Panc1 (cell line): ENCODE measurements at places on chromosomes 2 and 18. TPM values are rescaled to one million over a fixed set of nuclear protein-coding genes. Genes with fewer than 3 reads are reported as not detected.

The FLACC1 gene
- 0.39 TPM for total RNA-seq

DNA sequence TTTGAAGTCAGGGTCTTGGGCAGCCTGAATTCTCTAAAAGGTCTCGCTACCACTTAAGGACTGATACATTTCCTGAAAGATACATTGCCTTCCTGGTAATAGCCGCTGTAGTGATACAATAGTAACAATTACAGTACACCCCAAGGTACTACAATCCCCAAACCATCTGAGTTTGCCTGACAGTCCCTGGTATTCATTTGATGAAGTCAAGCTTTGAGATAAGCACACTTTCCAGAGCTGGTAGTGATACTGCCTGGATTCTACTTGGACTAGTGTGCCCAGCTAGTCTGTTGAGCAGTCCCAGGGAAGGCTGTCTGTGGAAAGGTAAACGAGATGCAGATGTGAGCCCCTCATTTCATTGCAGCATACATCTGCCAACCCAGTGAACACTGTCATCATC is 24.4 kb upstream of the ITGB6 start:
- no peak for DNase-seq

GRCh38 chr2:218861645-218862318 is 2.2 kb downstream of the WNT6 start:
- DNase-seq = no peak

DNA sequence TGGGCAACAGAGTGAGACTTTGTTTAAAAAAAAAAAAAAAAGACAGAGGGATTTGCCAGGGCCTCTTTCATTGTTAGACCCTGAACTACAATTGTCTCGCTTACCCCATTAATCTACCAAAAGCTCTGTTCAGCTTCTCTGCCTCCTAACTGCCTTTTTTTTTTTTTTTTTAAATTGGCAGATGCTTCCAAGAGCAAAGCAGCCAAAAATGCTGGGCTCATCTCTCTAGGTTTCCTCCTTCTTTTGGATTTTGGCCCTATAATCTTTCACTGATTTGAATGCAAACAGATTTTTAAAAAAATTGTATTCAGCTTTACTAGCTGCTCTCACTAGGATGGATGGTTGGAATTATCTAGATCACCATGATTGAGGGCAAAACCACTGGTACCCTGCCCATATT is 33.2 kb upstream of the RAPGEF4 start:
- DNase-seq = no peak

GRCh38 chr2:767440-767839 is 90.2 kb upstream of the TMEM18 start:
- no peak for DNase-seq

DNA sequence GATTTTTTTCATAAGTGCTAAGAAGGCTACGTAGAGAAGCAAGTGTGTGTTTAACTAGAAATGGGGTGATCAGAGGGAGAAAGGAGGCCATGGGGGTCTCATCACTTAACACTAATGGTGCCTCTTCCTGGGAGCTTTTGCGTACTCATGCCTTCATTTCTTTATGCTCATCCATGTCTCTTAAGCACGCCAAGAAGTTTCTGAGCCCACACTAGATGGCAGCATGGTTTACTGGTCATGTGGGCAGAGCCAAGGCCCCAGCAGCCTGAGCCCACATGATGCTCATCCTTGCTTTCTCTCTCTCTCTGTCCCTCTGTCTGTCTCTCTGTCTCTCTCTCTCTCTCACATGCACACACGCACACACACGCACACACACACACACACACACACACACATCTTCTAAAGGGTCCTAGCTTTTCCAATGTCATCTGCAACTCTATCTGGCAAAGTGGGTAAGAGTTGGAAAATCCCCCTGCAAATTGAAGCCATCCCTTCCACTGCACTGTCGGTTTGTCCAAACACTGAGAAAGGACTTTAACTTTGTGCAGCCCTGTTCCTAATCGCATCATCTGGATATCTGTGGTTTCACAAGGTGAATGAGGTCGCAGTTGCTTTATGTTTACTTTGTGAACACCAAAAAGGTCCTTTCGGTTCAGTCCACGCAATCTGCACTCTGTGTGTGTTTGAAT is 137.1 kb upstream of the CCDC68 start:
- DNase-seq = no peak
